ENCODE measurements at places on chromosomes 5 and 9. TPM values are rescaled to one million over a fixed set of nuclear protein-coding genes. Genes with fewer than 3 reads are reported as not detected.

PALM2AKAP2 gene
- 0.06 TPM for total RNA-seq

LCN6 gene
- not detected for total RNA-seq

PPP1R26 gene
- 21.1 TPM for total RNA-seq

PCDHB4 gene
- total RNA-seq: 0.06 TPM

BRIX1 gene
- 56.0 TPM for total RNA-seq

DBH gene
- not detected for total RNA-seq

NEURL1B gene
- total RNA-seq: 3.3 TPM

DEPDC1B gene
- total RNA-seq: 18.3 TPM

TNIP1 gene
- 134 TPM for total RNA-seq

CREB3 gene
- 69.3 TPM for total RNA-seq

TSSK1B gene
- not detected for total RNA-seq

CYLC2 gene
- total RNA-seq: not detected

EFNA5 gene
- 22.1 TPM for total RNA-seq

RNF180 gene
- 0.45 TPM for total RNA-seq

GRM6 gene
- total RNA-seq: not detected

NDUFAF2 gene
- 77.6 TPM for total RNA-seq

ADCY2 gene
- not detected for total RNA-seq

TEX48 gene
- total RNA-seq: not detected

KCNV2 gene
- total RNA-seq: not detected

PPP3R2 gene
- not detected for total RNA-seq

SEMA4D gene
- total RNA-seq: 4.9 TPM

ZFP2 gene
- not detected for total RNA-seq

HAPLN1 gene
- not detected for total RNA-seq

CBY3 gene
- total RNA-seq: not detected

TNC gene
- 0.68 TPM for total RNA-seq

CARTPT gene
- not detected for total RNA-seq

GGTA1 gene
- total RNA-seq: not detected

ACOT12 gene
- not detected for total RNA-seq

SLC34A1 gene
- not detected for total RNA-seq

SOWAHA gene
- 0.15 TPM for total RNA-seq

FOXD4L4 gene
- not detected for total RNA-seq

PCDHGB3 gene
- 0.17 TPM for total RNA-seq

ANKRD33B gene
- 10.8 TPM for total RNA-seq

FOXD4L6 gene
- not detected for total RNA-seq

BTNL8 gene
- total RNA-seq: not detected

DNM1 gene
- total RNA-seq: 96.1 TPM

SLC6A19 gene
- total RNA-seq: 0.01 TPM

IZUMO3 gene
- total RNA-seq: not detected

WHRN gene
- total RNA-seq: 6.9 TPM

FGFR4 gene
- 25.0 TPM for total RNA-seq

SPRY4 gene
- 5.0 TPM for total RNA-seq

Measured in A549 treated with CORT108297 at 1 μM for 4 hours (cell line).